ENCODE measurements at places on chromosomes 6 and 20.

DNA sequence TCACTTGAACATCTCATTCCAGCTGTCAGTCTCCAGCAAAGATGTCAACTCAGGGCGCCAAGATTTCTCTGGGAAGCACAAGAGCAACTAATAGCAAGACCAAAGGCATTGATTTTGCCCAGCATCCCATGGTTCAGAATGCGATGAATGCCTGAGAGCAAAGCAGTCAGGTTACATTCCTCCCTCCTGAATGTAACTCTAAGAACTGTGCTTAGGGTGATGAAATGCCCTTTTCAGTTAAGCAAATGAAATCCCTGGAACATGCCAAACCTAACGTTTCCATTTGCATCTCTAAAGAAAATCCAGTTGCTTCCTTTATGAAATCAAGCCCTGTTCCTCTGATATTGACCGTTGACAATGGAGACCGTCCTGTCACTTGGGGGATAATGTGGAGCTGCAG is 224.0 kb upstream of the PLN start:
- no peak for DNase-seq

- peak; percentile 78 for DNase-seq
Measured at GRCh38 chr6:81753711-81754577, 1.5 kb upstream of the TENT5A start.

DNA sequence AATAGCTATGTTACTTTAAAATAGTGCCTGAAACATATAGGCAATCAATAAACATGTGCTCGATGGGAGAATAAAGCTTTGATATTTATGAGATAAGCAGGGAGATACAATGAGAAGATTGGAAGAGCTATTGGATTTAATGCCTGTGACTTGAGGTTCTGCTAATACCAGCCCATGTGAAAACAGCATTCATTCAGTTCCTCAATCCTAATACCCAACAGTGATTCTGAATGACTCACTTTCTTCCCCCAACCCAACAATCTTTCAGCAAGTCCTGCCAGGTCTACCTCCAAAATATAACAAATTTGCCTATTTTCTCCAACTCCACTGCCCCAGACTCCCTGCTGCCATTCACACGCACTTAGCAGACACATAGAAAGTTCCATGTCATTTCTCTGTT is 26.6 kb upstream of the KLHL31 start:
- no peak for DNase-seq

- DNase-seq: no peak
Measured at GRCh38 chr20:9831032-9831431, 7.8 kb downstream of the PAK5 start.

- no peak for DNase-seq
Measured at GRCh38 chr20:10733122-10733521, 59.3 kb upstream of the JAG1 start.

- DNase-seq: no peak
Measured at GRCh38 chr6:121522771-121523386, 87.4 kb downstream of the GJA1 start.

- DNase-seq: no peak
Measured at GRCh38 chr6:24658573-24659560, 7.8 kb downstream of the TDP2 start.

DNA sequence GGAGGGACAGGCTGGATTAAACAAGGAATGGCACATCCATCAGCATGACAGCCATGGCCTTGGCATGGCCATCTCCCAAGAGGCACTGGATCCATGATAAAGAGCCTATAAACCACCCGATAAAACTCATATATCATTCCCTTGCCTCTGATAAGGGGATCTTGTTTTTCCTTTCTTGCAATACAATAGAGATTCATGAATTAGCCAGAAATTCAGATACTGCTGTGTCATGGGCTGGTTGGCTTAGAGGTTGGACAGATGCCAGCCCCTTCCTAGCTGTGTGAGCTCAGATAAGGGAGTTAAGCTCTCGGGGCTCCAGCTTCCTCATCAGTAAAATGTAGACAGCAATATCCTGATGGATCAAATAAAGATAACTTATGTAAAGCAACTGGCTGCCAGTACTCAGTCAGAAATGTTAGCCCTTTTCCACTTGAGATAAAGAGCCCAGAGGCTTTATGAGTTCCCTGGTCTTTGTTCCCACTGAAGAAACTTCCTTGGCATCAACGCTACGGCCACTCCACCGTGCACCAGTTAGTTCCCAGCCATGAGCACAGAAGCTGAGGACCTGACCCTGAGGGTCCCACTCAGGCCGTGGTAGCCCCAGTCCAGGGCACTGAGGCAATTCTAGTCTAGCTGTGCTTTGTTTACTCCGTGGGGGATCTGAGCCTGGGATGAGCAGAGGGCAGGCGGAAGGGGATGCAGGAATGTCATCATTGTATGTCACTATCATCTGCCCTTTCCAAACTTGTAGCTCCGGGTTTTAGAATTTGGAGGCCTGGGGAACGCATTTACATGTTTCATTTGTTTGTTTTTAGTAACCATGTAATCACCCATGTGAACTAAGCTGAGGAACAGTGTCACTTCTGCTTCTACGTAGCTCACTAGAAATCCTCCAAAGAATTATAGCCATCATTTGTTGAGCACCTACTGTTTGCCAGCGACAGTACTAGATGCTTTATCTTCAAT is 67.2 kb upstream of the TBC1D7 start:
- no peak for DNase-seq

- DNase-seq: no peak
Measured at GRCh38 chr6:3357678-3358077, 98.9 kb downstream of the PSMG4 start.

- DNase-seq: no peak
Measured at GRCh38 chr6:40302856-40303454, 284.2 kb downstream of the LRFN2 start.

- no peak for DNase-seq
Measured at GRCh38 chr20:48906221-48906877, 15.2 kb upstream of the ARFGEF2 start.

GRCh38 chr20:40749985-40750506 is 61.0 kb upstream of the MAFB start:
- no peak for DNase-seq

- no peak for DNase-seq
Measured at GRCh38 chr6:26307850-26308249, 57.1 kb upstream of the BTN3A2 start.

- DNase-seq: no peak
Measured at GRCh38 chr6:150959166-150959565, 93.7 kb downstream of the MTHFD1L start.

DNA sequence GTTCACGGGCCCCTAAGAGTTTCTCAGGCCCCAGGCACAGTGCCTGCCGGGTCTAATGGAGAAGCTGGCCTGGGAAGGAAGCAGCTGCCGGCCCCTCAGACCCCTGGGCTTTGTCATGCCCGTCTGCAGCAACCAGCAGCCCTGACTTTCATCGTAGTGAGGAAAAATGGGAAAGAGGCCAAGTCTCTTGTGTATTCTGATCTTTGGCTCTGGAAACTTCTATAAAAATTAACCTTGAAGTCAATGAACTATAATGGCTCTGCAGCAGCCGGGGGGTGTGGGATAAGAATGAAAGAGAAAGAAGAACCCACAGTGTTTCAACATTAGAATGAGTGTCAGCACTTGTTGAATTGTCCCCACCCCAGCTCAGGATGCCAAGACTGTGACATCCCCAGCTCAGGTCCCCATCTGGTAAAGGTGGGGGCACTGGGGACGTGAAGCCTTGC is 12.9 kb downstream of the TGM2 start:
- DNase-seq: no peak

DNA sequence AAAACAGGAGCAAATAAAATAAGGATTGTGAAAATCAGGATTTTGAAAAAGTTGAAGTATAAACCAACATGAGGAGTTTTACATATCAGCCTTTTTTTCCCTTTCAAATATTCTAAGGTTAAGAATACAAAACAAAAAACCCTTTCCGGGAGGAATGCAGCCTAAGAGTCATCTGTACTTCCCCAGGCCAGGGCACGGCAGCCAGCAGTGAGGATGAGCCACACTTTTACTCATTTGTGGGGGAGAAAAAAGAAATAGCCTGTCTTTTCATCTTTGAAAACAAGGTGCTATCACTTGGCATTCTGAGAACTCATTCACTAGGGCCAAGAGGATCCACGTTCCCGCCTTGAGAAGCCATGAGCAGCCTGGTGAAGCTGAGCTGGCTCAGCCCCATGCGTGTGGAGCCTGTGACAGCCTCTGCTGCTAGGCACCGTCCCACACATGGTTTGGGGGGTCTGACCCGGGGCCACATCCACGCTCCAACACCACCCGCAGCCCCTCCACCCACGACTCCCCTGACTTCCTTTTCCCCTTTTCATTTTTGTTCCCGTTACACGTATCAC is 11.2 kb downstream of the SLC22A1 start:
- no peak for DNase-seq

GRCh38 chr6:165728216-165728615 is 65.2 kb upstream of the PDE10A start:
- DNase-seq: no peak

DNA sequence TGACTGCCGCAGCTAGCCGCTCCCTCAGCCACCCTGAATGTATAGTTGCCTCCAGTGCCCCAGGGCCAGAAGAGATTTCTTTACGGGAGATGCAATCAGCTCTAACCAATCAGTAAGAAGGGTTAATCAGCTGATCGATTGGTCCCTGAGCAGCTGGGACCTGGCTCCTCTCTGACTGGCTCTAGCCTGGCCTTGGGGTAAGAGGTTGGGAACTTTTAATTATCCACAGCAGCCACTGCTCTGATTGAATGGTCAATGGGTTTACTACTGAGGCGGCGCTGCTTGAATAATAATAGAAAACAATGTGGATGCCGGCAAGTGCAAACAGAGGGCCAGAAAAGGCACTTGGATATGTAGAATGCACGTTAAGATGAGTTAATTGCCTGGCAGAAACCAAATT is 99.8 kb downstream of the TFAP2A start:
- DNase-seq: no peak

DNA sequence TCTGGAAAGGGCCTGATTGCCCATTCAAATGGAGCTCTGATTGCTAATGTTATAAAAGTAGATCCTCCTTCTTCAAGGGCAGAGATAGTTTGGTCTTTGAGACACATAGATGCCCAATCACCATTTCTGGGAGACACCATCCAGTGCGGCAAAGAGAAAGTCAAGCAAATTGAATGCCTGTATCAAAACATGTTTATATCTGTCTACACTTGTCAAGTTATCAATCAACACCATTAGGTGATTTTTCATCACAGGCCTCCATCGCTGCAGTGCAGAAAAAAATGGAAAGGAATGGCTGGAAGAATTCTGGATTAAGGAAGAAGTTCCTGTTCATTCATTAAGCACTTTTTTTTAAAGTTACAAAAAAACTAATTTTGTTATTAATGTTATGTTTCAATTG is 54.8 kb upstream of the ZFP64 start:
- DNase-seq: no peak

DNA sequence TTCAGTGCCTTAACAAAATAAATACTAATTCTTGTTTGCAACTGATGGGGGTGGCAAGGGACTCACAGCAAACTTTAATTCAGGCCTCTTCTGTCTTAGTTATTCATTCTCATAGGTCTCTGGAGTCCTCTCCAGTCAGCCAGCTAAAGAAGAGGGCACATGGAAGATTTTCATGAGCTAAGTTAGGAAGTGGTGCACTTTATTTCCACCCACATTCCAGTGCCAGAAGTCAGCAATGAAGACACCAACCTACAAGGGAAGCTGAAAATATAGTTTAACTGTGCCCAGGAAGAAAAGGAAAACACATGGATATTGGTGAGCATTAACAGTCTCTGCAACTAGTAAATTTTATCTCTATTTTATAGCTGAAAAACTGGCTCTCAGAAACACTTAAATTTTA is 16.7 kb upstream of the IRAK1BP1 start:
- no peak for DNase-seq

DNA sequence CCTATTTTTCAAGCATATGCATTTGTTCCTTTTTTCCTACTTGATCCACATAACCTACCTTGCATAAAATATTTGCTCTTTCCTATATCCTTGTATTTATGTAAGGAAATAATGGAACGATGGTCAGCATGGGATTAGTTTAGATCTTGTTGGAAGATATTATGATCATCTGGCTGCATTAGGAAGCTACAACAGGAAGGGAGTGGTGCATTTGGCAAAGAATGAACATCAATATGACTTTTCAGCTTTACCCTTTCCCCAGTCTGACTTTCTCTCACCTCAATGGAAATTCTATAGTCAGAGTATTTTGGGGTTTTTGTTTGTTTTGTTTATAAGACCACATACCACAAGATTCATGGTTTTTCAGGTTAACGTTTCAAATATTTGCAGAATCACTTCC is 66.0 kb downstream of the HS3ST5 start:
- DNase-seq: no peak

GRCh38 chr6:89793586-89793985 is 26.0 kb downstream of the MDN1 start:
- DNase-seq: no peak

DNA sequence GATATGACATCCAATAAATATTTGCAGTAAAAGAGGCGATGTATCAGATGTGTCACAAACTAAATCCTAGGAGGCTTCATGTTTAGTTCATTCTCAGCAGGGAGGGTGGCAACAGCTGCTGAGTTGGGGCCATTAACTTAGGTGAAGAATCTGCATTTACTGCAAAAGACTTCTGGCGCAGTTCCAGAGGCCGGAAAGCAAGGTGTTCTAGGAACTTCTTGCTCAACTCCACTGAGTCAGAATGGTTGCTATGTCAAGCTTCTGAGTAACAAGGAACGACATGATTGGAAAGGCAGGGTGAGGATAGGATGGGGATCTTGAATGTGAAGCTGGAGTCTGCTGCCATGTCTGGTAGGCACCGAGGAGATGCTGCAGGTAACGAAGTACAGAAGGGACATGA is 11.7 kb downstream of the ADNP start:
- no peak for DNase-seq

DNA sequence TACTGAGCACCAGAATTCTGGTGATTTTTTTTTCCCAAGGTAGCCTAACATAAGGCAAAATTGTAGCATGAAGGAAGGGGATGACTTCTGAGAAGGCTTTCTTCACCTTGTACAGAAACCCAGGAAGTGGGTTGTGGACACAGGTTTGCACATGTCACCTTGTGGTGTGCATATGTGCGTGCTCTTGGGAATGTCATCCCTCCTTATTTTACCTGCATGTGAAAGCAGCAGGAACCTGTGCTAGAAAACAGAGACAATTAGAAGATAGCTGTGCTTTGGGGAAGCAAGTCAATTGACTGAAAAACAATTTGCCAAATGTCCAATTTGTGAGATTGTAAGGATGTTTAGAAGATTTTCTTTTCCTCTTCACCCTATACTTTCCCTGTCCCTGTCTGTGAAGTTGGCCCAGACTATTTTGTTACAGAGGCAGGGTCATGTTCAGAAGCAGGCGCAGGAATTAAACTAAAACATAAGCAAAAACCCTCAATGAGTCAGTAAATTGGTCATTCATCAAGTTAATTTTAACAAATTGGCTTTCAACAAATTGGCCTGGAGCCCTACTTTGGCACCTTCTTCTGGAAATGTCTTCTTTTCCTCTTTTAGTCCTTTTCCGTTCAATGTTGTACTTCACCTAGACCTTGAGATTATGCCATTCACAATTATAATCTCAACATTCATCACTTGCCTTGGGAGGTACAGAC is 261.2 kb downstream of the ADGB start:
- no peak for DNase-seq

DNA sequence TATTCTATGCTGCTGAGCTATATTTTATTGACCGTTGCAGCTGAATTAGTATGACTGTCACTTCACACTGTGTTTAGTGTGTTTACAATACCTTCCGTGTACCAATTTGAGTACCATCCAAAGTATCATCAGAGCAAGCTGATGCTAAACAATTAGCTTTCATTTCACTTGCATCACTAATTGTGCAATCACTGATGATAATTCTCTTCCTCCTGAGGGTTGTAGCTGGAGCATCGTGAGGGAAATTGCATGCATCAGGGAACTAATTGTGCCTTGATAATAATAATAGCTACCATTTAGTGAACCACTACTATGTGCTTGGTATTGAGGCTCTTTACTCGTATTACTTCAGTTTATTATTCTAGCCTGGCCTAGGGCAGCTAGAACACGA is 384.8 kb upstream of the SOX4 start:
- no peak for DNase-seq
